SK-N-SH (cell line): ENCODE measurements at places on chromosomes 1 and 21.

GRCh38 chr1:22050330-22050729 is 2.2 kb upstream of the CDC42 start:
- no peak for DNase-seq

DNA sequence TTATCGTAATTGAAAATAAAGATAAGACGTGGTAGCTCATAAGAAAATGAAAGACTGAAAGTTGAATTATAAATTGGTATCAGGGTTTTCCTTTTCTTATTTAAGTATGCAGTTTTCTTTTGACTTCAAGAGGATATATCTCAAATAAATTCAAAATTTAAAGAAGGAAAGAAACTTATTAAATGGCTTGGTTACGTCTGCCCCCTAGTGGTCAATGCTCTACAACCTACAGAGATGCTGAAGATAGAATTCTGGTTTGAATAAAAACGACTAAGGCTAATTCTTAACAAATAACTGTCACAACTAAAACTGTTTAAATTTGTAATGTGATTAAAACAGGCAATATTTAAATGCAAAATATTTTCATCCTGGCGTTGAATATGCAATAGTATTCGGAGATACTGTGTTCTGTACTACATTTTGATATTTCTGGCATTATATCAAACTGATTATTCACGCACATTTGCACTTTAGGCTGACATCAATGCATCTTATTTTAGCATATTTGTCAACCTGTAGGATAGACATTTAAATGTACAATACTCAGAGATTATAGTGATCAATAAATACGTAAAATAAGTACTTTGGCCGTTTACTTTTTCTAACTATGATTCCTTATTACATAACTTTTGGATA is 26.8 kb downstream of the IFI44 start:
- DNase-seq, result peak; percentile 28

- no peak for DNase-seq
Observed at GRCh38 chr1:116131866-116132605, 20.8 kb downstream of the MAB21L3 start.

DNA sequence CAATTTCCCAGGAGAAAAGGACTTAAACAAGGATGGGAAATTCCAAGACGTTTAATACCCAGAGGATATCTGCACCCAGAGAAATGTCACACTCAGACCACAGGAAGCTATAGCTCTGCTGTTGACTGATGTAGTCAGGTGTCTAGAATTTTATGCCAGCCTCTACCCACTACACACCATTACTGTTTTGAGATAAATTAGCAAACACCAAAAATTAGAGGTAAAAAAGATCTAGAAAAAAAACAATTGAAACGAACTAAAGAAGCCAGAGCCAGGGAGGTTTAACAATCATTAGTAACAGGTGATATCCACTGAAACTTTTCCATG is 519.9 kb downstream of the SMYD3 start:
- no peak for DNase-seq

GRCh38 chr1:6445062-6445763 is 20.6 kb downstream of the ESPN start:
- peak; percentile 71 for DNase-seq

GRCh38 chr21:37087188-37087587 is 14.1 kb downstream of the TTC3 start:
- no peak for DNase-seq

GRCh38 chr21:17636711-17637110 is 24.0 kb upstream of the BTG3 start:
- DNase-seq, result no peak

- no peak for DNase-seq
Observed at GRCh38 chr1:223700942-223701637, 11.2 kb upstream of the CAPN2 start.

DNA sequence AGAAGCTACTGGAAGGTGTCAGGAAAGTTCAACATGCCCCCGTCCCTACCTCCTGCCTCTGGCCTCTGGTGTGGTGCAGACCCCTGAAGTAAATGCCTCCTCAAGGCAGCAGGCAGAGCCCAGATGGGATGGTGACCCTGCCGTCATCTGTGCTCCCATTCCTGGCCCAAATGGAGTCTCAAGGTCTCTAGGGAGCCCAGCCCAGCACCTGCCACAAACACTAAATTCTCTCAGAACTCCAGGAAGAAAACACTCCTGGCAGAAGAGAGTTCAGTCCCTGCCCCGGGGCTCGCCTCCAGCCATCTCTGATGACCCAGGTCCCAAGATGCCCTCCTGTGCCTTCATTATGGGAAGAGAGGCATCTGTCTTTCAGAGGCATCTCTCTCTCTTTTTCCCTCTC is 261.6 kb upstream of the TMEM51 start:
- DNase-seq, result no peak
